ENCODE measurements at places on chromosomes 2 and 18.

DNA sequence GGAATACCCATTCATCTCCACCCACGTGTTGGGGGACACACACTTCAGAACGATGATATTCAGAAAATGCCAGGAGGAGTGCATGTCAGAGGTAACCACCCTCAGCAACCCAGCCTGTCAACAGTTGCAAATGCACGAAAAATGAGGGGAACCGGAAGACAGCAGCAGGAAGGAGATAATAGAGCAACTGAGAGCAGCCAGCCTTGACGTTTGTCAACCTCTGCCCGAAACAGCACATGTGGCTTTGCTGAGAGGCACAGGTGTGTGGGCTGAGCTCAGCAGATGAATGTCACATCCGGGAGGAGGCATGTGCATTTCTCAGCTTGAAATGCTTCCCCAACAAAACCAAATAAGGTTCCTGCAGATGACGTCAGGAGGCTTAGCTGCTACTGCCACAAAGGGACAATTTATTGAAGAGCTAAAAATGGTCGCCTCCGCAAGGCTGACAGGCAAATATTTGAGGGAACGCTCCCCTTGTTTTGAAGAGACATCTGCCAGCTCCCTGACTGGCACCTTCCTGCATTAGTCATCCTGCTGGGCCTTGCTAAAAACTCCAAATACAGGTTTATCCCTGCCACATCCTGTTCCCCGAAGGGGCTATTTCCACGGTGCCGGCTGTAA is 419.0 kb downstream of the NBAS start:
- peak; percentile 80 for DNase-seq

- DNase-seq = no peak
Measured at GRCh38 chr2:27412419-27413152, 3.2 kb upstream of the PPM1G start.

- no peak for DNase-seq
Measured at GRCh38 chr2:174158003-174158402, 90.3 kb downstream of the OLA1 start.

GRCh38 chr2:162118166-162119031 is 33.6 kb downstream of the GCG start:
- no peak for DNase-seq

- no peak for DNase-seq
Measured at GRCh38 chr2:191635333-191636234, 42.4 kb upstream of the NABP1 start.

GRCh38 chr18:8994603-8995002 is 107.9 kb upstream of the NDUFV2 start:
- DNase-seq = no peak

All from stimulated activated naive CD4-positive, alpha-beta T cell treated with Interleukin-2 at 50 U/mL for 16 hours (primary cell).